ENCODE measurements at places on chromosomes 7 and 10.

GRCh38 chr10:112706577-112706976 is 243.5 kb upstream of the TCF7L2 start:
- DNase-seq = no peak

DNA sequence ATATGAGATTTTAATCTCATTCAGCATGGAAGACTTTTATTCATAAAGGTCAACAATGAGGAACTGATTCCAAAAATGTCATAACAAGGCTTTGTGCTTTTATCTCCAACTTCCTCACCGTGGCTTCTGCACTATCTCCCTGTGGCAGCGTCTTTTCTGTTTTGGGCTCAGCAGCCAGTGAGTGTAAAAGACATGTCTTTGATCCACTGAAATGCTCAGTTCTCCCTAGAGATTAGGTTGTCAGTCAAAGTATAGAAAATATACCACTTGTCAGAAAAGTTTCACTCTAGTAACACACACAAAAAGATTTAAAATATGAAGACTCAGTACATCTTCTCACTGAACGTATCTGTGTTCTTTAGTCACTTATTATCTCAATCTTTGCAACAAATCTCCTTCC is 901.8 kb upstream of the ZWINT start:
- DNase-seq = no peak

GRCh38 chr10:120555436-120555835 is 98.4 kb downstream of the PLPP4 start:
- no peak for DNase-seq

GRCh38 chr7:93723424-93724124 is 149.1 kb upstream of the CALCR start:
- no peak for DNase-seq

DNA sequence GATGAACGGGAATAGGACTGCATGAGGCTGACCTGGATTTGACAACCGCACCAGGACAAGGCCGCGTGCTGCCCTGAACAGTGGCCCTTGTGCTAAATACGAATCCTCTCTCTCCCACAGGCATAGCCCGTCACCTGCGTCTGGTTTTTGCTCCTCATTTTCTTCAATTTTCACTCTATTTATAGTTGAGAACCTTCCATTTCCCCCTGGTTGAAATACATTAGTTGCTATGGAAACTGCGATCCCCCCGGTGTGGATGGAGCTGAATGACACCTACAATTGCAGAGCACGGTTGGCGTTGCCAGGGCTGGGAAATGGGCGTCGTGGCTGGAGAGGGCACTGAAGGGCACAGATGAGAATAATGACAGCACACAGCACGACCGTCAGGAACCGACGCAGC is 158.6 kb upstream of the PITRM1 start:
- DNase-seq = no peak

DNA sequence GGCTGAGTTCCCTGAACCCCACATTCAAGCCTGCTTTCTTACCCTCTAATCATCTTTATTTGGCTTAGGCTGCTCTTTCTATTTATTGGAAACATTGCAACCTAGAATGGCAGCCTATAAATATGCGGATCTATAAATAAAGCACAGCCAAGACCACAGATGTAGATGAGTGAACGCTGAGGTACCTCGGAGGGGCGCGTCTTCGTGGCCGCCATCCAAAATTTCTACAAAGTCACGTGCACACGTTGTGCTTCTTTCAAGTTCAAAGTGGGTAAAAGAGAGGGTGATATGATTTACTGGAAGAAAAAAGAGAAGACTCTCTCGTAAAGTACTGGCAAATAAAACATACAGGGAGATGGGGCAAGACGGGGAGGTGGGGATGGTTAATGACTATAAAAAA is 132.6 kb upstream of the RSU1 start:
- no peak for DNase-seq

DNA sequence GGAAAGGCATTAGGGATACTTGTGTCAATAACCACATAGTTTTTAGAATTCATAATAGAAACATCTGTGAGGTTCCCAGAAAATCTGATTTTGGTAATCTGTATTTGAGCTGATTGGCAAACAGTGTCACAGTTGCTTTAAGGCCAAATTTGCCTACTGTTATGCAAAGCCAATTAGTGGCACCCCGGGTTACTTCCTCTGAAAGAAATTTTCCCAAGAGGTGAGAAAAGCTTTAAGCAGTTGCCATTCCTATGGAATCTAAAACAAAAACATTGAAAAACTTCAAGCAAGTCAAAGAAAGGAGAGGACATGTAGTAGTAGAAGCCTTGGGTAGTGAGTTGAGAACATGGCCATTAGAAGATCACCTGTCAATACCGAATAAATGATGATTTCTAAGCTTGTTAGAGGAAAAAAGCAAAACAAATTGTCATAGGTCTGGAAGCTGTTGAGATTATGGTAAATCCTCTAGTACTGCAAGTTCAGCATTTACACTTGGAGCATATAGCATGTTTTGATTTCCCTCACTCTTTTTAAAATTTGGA is 176.8 kb downstream of the TWIST1 start:
- no peak for DNase-seq

DNA sequence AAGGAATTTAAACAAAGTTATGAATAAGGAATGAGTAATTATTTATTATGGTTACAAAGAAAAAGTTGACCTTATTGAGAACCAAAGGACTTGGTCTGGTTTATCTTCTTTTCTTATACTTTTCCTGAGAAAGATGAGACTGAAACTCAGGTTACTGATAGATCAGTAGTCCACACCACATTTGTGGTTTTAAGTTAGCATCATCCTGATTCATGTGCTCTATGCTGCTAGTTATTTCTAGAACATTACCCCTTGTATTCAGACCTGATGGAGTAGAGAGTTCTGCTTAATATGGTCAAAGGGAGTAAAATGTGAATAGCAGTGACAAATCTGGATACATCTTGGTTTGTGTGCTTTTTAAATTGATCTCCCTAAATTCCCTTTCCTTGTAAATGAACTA is 63.8 kb downstream of the FOXP2 start:
- DNase-seq = no peak

DNA sequence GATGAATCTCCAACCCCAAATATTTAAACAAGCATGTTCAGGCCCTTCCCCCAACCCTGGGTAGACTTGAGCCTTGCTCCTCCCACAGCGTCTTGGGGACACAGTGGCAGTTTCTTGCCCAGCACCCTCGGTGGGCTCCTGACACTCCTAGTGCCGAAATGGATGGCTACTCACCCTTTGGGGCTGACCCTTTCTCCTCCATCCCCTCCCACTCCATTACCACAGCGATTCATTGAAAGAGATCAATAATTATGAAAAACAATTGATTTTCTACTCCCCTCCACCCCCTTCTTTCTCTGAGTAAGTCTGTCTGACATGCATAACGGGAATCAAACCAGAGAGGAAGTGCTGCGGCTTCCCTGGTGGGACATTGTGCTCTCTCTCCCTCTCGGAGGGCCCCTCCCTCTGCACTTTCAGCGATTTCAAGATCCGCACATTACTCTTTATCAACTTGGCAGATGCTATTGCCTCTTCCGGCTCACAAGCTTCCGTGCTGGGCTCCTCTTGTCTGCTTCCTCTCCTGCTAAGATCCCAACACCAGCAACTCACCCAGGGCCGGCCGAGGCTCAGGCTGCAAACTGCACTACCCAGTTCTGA is 79.0 kb upstream of the PLXNA4 start:
- no peak for DNase-seq

GRCh38 chr7:18996583-18996982 is 120.9 kb downstream of the TWIST1 start:
- DNase-seq = no peak

GRCh38 chr7:107638594-107638993 is 22.0 kb upstream of the SLC26A4 start:
- no peak for DNase-seq

DNA sequence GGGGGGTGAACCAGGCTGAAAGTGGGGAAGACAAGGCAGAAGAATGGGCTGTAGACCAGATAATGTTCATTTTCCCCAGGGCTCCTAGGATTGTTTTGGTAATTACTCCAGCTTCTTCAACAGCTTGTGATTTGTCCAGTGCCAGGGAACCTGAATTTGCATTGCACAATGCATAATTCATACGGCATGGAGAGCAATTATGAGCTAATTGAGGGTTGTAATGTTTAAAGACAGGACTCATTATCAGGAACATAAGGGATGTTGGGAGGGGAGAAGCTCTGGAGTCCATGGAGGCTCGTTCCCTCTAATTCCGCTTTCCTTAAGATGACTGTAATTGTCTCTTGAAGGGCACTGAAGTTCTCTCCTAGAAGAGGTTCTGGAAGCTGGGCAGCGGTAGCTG is 405.0 kb upstream of the ZMIZ1 start:
- DNase-seq = no peak

DNA sequence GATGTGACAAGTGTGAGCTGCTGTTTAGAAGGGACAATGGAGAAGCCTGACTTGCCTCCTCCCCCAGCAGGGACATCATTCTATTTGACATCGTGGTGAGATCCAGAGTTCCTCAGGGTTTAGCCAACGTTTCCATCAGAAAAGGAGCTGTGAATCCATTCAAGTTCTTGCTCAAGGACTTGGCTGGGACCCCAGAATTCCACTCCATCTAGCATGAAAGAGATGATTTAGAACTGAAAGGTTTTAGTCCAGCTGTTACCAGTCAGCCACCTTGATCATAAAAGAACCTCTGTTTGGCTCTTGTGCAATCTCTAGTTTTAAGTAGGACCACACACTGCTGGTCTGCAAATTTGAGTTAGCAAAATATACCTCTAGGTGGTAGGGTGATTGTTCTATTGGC is 337.6 kb downstream of the FRMD4A start:
- peak; percentile 0 for DNase-seq

DNA sequence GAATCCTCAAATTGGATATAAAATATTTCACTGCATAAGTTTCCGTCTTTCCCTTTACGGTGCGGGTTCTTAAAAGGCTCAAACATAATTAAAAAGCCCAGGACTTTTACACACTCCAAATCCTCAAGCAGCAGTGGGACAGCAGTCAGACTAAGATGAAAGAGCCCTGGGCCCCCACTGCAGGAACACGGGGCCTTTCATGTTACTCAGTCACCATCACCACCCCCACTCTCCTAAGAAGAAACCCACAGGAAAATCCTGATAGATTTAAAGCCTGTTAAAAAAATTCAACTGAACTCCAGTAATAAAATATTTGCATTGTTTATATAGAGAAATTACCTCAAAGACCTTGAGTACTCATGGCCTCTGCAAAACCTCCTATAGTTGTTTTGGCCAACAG is 74.0 kb upstream of the TRIL start:
- DNase-seq = no peak

- no peak for DNase-seq
Observed at GRCh38 chr7:66452165-66452564, 176.5 kb upstream of the KCTD7 start.

DNA sequence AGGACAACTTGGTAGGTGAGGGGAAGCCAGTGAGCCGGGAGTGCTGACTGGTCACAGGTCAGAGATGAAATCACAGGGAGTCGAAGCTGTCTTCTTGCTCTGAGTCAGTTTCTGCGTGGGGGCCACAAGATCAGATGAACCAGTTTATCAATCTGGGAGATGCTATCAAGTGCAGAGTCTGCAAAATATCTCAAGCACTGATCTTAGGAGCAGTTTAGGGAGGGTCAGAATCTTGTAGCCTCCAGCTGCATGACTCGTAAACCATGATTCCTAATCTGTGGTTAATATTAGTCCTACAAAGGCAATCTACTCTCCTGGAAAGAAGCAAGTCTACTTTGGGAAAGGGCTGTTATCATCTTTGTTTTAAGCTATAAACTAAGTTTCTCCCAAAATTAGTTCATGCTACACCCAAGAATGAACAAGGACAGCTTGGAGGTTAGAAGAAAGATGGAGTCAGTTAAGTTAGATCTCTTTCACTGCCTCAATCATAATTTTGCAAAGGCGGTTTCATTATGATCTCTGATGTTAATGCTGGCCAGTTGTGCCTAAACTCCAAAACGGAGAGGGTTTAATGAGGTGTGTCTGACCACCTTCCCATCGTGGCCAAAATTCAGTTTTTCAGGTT is 8.4 kb upstream of the LMOD2 start:
- no peak for DNase-seq

DNA sequence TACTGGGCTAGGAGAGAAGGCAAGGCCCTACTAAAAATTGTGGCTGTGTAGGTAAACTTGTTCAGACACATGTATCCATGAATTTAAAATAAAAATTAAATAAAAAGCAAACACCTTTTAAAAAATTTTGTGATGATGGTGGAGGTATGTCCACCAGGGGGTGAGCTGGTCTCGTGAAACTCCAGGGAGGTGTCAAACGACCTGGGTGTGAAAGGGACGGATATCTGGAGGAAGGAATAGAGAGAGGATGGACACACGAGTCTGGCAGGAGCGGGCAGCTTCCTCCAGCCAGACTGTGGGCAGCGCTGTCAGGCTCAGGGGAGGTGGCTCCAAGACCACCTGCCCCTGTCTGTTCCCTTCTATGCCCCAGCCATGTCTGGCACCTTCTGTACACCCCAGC is 34.8 kb upstream of the DMBT1 start:
- DNase-seq = no peak

GRCh38 chr10:117131376-117132327 is 6.4 kb downstream of the VAX1 start:
- DNase-seq = no peak
